Activated CD4-positive, CD25-positive, alpha-beta regulatory T cell treated with anti-CD3 and anti-CD28 coated beads, Interleukin-2, amount 50 U/mL, for 24 hours (primary cell): ENCODE measurements at places on chromosomes 13 and 19.

DNA sequence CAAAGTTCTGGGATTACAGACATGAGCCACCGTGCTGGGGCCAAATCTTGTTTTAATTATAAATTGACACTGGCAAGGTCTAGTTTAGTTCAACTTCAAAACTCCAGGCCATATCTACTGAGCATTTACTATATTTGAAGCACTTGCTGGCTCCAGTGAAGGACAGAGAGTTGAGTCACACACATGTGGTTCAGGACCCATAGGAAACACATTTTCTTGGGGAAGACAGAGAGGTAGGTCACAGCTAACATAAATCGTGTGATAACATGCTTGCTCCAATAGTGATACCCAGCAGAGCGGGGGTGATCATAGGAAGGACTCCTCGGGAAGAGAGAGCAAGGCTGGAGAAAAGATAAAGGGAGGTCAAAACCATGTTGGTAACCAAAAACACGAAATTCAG, 170.6 kb upstream of the TSC22D1 start:
- no peak for ATAC-seq

- ATAC-seq, result no peak
Observed at GRCh38 chr13:113616991-113617749, 32.6 kb downstream of the TFDP1 start.

DNA sequence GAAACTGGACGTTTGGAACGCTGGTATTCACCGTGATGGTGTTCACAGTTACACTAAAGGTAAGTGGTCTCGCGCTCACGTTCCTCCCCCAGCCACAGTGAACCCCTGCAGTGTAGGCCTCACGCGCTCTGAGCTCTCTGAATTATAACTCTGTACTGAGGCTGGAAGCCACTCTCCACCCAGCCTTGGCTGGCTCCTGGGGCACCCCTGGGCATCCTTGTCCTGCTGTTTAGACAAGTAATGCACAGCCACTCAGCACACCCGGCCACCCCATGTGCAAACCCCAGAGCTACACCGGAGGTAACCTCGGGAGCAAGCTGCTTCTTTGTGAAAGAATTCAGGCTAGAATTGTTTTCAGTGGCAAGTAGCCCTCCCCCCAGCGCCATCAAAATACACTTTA, 97.3 kb upstream of the MCF2L start:
- ATAC-seq, result no peak

GRCh38 chr13:113231306-113232207, 22.1 kb downstream of the CUL4A start:
- ATAC-seq, result no peak

- ATAC-seq, result no peak
Observed at GRCh38 chr13:20891034-20891433, 11.5 kb downstream of the XPO4 start.

DNA sequence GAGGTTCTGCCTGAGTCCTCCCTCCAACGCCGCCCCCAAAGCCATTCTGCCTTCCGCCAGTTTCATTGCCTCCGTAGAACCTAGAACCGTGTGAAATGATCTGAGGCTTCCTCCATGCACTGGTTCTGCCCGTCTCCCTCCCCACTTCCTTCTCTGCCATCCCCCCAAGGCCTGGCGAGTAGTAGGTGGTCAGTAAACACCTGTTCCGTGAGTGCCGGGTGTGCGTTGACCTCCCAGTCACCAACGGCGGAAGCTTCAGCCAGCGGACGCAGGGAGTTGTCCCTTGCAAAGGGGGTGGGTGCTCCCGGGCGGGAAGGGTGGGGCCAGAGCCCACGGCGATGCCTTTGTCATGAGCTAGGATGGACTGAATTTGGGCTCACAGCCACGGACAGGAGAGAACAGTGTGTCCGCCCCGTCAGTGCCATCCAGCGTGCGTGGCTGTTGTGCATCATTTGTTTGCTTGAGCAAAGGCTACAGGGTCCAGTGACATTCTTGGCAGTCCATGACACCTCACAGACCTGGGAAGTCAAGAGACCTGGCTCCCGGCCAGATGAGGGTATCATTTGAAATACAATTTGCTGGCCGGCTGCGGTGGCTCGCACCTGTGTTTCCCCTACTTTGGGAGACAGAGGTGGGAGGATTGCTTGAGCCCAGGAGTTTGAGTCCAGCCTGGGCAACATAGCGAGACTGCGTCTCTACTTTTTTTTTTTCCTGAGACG, 43.1 kb downstream of the NFIC start:
- ATAC-seq, result no peak

DNA sequence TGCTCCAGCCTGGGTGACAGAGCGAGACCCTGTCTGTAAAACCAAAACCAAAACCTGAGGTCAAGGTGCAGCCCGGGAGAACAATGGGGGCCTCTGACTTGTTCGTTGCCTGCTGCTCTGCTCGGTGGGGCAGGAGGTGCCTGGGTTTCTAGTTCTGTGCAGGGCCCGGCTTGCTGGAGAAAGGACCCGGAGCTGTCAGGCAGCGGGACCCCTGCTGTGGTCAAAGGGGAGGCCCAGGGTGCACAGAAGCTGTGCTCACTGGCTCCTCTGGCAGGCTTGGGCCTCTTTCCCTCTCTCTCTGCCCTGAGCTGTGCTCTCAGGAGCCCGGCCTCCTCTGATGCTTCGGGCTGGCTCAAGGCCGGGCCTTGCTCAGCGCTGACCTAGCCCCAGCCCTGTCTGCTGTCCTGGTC, 3.5 kb downstream of the LRP3 start:
- no peak for ATAC-seq

DNA sequence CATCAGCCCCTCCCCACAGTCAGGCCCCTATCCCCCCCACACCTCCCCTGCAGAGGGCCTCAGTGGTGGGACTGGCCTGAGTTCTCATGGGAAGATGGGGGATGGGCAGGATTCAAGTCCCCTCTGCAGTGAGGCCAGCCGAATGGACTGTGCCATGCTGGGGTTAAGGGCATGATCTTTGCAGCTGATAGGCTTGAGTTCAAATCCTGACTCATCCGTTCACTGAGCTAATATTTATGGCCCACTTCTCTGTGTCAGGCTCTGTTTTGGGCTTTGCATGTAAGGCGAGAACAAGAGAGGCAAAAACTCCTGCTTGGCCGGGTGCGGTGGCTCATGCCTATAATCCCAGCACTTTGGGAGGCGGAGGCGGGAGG, 20.7 kb downstream of the MARK4 start:
- no peak for ATAC-seq

GRCh38 chr19:9309974-9310446, 372 bp upstream of the ZNF699 start:
- peak; percentile 74 for ATAC-seq

DNA sequence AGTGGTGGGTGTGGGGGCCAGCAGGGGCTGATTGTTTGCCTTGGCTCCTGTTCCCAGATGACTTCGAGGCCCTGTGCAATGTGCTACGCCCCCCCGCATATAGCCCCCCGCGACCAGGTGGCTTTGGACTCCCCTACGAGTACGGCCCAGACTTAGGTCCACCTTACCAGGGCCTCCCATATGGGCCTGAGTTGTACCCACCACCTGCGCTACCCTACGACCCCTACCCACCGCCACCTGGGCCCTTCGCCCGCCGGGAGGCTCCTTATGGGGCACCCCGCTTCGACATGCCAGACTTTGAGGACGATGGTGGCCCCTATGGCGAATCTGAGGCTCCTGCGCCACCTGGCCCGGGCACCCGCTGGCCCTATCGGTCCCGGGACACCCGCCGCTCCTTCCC, 25.7 kb downstream of the LTBP4 start:
- no peak for ATAC-seq

DNA sequence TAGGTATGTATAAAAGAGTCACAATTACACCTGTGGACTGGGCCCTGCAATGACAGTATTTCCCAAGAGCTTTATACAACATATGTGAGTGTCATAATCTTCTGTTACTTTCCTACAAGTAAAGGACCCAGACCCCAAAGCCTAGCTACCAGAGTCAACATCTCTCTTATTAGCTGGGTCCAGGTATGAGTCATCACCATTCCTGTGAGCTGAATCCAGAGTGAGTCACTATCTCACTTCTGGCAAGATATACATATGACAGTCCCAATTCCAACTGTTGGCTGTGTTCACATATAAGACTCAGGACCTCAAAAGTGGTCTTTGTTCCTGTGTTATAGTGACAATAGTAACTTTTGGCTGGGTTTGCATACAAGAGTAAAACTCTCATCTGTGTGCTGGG, 46.7 kb downstream of the ZNF729 start:
- no peak for ATAC-seq

DNA sequence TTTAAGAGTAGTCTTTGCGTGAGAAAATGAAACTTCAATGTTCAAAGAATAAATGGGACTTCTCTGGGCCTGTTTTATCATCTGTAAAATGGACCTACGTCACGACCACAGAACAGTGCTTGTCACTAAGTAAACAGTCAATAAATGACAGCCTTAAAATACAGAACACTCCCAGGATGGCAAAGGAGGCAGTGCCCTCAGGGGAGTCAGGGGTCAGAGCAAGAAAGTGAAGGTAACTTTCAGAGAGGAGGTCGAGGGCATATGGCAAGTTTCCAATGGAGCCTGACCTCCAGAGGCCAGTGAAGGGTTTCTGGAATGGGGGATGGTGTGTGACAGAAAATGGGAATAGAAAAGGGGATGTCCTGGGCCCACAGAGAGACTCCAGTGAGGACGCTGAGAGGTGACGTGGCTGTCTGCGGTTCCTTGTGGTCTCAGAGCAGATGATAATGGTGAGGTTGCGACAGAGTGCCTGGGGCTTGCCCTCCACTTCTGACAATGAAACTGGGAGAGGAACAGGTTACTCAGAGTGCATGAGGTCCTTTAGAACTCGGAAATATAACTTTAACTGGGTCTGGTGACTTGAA, 91.8 kb downstream of the UBL3 start:
- ATAC-seq, result peak; percentile 93

DNA sequence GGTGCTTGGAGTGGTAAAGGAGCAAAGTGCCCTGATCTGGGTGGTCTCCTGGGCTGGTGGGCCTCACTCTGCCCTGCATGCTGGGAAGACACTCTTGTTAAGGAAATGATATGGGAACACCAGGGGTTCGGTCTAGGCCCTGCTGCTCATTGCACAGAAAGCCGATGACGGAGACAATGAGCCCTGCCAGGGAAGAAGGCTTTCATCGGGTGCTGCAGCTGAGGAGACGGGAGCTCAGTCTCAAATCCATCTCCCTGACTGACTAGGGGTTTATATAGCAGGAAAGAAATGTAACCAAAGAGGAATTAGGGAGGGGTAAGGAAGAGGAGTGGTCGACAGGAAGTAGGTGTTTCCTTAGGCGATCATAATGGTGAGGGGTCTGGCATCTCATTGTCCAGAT, 253.4 kb downstream of the TEX29 start:
- no peak for ATAC-seq

GRCh38 chr13:78105656-78106055, 187.0 kb upstream of the EDNRB start:
- ATAC-seq, result no peak

GRCh38 chr19:1455002-1455335, 5.0 kb downstream of the APC2 start:
- peak; percentile 9 for ATAC-seq

GRCh38 chr19:47406711-47407416, 12.5 kb downstream of the MEIS3 start:
- ATAC-seq, result no peak

GRCh38 chr13:108733022-108733560, 103.7 kb downstream of the MYO16 start:
- ATAC-seq, result no peak

GRCh38 chr13:112685896-112686295, 3.9 kb upstream of the ATP11A start:
- ATAC-seq, result no peak

- no peak for ATAC-seq
Observed at GRCh38 chr13:105365831-105366230, 1169.6 kb downstream of the EFNB2 start.

GRCh38 chr19:29031216-29031615, 181.7 kb downstream of the UQCRFS1 start:
- ATAC-seq, result no peak

DNA sequence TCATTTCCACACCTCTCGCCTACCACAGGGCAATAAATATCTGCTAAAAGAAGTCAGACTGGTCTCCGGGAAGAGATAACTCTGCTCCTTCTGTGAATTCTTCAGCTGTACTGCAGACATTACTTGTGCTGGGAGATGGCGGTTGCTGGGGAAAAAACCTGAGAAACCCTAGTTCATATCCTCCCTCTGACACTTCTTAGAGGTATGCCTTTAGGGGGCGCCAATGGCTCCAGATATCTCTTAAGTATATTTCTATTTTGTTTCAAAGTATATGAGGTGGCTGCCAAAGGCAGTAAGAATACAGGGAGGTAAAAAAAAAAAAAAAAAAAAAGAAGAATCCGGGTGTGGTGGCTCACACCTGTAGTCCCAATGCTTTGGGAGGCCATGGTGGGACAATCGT, 175.2 kb downstream of the PAN3 start:
- no peak for ATAC-seq

- ATAC-seq, result peak; percentile 70
Observed at GRCh38 chr19:35013041-35013819, 13.1 kb downstream of the GRAMD1A start.

DNA sequence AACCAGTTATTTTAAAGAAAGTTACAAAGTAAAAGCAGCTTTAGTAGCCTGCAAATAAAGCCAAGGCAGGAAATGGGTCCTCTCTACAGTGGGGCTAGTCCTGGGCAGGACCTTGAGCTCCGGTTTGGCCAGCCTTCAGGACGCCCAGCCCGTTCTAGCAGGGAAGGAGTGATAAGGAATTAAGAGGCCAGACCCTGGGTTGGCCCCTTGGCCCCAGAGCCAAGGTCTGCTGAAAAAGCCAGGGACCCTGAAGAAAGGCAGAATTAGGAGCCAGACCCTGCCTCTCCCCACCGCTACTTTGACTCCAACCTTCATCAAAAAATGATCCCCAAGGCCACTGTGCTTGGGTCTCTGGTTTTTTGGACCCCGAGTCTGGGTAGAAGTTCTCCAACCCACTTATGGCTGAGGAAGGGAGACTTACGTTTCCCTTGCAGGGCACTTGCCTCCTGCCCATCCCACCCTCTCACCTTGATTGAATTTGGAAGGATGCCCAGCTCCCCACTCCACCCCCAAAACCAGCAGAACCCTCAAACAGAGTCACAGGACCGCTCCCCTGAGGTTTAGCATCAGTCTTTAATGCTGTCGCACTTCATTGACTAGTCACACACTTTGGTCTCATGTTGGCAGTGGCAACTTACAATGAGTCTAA, 3.9 kb downstream of the DNAJB1 start:
- no peak for ATAC-seq

- ATAC-seq, result peak; percentile 70
Observed at GRCh38 chr19:17327654-17328516, 6.8 kb downstream of the ANO8 start.

GRCh38 chr19:3977242-3978143, 6.6 kb upstream of the DAPK3 start:
- ATAC-seq, result no peak

DNA sequence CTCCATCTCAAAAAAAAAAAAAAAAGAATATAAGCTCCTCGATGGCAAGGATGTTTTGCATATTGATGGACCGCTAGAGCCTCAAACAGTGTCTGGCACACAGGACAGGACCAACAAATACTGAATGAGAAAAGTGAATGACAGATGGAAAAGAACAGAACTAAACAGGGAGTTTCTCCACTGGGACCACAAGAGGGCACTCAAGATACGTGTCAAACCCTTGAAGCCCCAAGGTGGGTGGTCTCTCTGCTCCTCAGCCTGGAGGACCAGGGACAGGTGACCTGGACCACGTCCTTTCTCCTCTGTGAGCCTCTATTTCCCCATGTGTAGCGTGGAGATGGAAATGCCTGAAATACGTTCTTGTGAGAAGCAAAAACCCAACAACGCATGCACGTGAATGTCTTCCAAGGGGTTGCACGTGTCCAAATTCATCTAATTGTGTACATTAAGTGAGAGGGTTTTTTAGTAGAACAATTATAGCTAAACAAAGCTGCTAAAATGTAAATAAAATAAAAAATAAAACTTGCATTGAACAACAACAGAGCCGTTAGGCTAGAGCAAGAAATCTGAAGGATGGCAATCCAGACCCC, 5.7 kb upstream of the CDC42EP5 start:
- ATAC-seq, result no peak
